ENCODE measurements at places on chromosomes 7 and 10.
A peak's percentile ranks its signal among the peaks of the same experiment; 100 is the strongest.

DNA sequence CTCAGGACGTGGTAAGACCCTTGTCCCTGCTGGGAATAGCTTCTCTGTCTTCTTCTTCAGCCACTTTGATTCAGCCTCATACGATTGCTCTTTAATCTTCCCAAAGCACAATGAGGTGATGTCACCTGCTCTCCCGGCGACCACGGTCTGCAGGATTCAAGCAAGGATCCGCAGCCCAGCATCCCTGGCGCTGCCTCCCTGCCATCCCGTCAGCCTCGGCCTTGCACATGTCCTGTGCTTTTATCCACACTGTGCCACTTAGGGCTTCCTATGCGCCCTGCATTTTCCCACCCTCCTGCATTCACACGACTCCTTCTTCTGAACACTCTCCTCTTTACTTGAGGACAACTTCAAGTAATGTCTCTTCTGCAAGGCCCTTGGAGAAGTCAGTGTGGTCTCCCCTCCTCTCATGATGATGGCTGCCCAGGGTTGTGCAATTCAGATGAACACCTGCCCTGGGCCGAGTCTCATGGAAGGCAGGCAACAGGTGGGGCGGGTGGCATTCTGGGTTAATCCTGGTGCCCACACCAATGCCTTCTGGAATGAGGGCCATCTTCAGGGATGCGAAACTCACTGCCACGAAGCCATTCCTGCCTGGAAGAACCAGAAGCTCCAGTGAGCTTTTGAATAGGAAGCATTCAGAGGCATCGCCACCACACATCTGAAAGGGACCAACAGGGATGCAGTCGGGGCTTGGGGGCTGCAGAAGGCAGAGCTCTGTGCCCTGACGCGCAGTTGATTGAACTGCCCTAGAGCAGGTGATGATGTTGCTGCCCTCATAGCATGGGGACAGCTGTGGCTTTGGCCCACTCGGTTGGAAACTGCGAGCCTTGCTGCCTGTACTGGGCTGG is 287.5 kb downstream of the GLRX3 start:
- DNase-seq, result no peak

DNA sequence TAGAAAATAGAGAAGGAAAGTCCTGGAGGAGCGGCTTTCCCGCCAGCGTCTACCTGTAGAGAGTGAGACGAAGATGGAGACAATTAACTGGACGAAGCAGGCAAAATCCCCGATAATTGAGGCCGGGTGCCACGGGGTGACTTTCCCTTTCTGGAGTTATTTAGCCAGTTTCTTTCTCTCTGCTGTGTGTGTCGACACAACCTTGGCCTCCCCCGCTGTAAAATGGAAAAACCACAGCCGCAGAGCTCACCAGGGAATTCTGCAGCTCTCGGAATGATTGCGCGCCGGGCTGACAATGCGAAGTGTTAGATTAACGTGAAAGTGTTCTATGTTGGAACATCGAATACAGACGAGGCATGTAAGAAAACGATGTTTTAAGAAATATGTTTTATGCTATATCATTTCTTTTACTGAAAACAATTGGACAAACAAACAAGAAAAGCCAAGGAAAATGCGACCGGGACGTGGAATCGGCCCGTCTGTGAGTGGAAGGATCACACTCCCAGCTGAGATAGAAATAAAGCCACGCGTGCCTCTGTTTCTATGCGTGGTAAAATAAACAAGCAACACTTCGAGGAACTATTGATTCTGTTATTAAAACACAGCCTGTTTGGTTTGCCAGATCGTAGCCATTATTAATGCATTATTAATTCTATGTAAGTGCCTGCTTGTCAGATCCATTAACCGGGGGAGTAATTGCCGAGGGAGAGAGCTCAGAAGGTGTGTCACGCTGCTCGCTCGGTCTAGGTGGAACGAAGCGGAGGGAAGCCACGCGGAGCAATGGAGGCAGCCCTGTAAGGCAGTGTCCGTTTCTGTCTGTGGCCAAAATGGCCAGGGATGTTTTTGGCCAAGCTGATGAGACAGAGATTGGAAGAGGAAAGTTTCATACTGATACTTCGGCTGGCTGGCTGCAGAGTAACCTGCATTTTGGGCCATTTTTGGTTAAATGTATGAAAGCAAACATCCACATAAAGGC is 129.4 kb downstream of the DNAJB6 start:
- DNase-seq, result peak; percentile 36

DNA sequence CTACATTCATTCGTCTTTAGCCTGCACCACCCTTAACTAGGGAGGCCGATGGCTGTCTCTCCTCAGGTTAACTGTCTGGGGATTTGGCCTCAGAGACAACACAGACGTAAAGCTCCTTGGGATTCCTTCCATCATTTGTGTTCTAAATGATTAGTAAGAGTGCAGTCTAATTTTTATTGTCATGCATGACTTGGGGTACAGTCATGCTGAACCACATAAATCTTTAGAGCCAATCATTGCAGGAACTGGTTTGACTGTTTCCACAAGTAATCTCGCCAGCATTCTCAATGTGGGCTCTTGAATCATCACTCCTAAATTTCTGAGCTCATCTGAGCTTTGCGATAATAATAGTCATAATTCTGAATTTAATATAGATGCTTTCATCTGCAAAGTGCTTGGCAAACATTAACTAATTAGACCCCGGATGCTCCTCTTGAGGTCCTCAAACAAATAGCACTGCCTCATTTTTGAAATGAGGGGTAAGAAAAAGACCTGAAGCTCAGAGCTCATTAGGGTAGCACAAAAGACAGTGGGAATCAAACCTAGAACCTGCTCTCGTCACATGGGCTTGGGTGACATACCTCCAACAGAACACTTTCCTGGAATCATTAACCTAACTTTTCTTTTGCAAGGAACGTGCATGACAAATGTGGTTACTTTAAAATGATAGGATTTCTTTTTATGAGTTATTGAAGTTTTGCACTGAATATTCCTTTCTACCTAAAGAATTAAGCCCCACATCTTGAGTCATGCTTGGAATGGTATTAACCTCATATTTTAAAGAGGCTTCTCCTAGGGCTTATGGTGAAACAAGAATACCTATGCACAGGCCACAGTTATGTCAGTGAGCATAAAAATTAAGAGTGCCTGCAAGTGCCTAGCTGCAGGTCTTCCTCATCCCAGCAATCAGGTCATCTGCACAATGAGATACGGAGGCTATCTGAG is 118.9 kb upstream of the NRP1 start:
- no peak for DNase-seq

GRCh38 chr7:87202705-87203104 is 16.8 kb downstream of the TMEM243 start:
- DNase-seq, result no peak

- DNase-seq, result no peak
Measured at GRCh38 chr7:26815426-26815825, 49.0 kb downstream of the SKAP2 start.

- DNase-seq, result no peak
Measured at GRCh38 chr7:14303536-14303935, 314.1 kb upstream of the ETV1 start.

DNA sequence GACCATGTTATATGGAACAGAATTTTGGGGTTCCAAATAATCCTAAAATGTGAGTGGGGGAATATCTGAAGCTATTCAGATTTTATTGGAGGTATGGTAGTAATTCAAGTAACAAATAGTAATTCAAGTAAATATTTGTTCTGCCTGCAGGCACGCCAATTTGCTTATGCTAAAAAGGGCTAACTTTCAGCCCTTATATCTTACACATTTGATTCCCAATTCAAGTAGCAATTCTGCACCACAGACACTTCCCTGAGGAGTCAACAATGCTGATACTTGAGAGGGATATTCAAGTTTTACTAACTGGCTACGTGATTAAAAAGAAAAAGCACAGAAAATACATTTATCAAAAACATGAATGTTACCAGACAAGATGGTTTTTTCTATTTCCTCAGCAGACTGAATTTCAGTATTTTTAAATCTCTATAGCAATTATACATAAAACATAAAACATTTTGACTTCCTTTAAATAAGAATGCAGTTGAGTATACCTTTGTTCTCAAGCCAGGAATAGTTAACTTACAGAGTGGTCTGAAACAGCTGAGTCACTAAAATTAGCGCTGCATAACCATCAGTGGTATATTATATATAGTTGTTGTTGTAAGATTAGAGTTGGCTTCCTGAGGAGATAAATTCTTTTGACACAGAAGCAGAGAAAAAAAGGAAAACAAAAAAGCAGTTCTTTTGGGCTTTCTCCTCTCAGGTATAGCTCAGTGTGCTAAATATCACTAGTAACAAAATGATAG is 33.9 kb downstream of the MTPN start:
- DNase-seq, result no peak

- DNase-seq, result no peak
Measured at GRCh38 chr10:84588971-84589370, 260.6 kb downstream of the CCSER2 start.

- no peak for DNase-seq
Measured at GRCh38 chr10:29470355-29470705, 164.4 kb downstream of the SVIL start.

- no peak for DNase-seq
Measured at GRCh38 chr10:106980495-106981451, 183.7 kb downstream of the SORCS1 start.

DNA sequence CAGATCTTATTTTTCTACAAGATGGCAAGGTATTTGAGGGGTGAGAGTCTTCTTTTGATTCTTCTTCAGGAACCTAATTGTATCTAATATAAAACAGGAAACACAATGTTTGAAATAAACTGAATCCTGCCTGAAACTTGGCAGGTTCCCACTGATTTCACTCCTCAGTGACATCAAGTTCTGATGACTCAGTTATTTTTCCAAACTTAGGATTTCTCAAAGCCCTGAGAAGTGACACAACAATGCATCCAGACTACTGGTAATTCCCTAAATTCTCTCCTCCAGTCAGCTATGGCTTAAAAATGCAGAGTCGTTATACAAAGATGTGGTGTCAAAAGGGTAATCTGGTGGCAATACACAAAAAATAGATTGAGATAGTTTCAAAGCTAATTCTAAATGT is 80.9 kb downstream of the ABLIM1 start:
- no peak for DNase-seq

- DNase-seq, result no peak
Measured at GRCh38 chr7:55130395-55131141, 111.8 kb downstream of the EGFR start.

DNA sequence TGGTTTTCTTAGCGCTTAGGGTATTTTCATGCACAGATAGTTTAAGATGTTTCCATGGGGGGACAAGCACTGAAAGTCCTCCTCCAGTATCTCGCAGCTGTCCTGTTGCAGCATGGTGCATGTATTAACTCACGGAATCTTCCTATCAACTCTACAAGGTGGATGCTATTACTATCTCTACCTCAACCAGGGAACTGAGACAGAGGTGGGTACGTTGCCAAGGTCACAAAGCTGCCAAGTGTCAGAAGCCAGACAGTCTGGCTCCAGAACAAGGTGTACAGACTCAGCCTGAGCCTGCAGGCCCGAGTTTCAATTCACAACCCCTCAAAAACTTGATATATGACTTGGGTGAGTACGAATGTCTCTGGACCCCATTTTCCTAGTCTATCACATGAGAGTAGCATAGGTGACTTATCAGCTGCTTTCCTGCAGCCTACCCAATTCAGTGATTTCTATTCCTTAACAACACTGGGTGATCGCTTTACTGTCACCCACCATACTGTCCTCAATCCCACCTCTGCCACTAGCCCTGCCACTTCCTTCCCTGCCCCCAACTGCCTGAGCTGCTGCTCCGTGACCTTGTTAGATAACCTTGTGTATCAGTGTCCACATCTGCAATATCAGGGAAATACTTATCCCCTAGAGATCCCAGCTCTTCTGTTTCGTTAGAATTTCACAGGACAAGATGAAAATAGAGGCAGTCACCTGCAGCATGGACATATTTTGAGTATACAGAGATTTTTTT is 92.1 kb downstream of the ABCC2 start:
- no peak for DNase-seq

GRCh38 chr10:32150532-32151101 is 94.4 kb upstream of the KIF5B start:
- DNase-seq, result no peak

DNA sequence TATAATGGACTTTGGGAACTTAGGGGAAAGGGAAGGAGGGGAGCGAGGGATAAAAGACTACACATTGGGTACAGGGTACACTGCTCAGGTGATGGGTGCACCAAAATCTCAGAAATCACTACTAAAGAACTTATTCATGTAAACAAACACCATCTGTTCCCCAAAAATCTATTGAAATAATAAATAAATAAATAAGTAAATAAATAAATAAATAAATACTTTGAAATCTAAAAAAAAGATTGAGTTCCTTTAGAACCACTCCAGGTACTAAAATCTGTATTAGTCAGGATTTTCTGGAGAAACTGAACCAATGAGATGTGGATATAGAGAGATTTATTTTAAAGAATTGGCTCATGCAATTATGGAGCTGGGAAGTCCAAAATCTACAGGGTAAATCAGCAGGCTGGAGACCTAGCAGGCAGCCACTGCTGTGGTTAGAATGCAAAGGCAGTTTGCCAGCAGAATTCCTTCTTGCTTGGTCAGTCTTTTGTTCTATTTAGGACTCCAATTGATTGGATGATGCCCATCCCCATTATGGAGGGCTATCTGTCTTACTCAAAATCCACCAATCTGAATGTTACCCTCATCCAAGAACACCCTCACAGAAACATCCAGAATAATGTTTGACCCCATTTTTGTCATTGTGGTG is 8.9 kb downstream of the IGFBP1 start:
- no peak for DNase-seq

- no peak for DNase-seq
Measured at GRCh38 chr10:74987339-74988053, 124.0 kb upstream of the SAMD8 start.

- DNase-seq, result no peak
Measured at GRCh38 chr7:148397985-148398384, 192.6 kb upstream of the C7orf33 start.
